ENCODE measurements at places on chromosomes 6 and 20.

DNA sequence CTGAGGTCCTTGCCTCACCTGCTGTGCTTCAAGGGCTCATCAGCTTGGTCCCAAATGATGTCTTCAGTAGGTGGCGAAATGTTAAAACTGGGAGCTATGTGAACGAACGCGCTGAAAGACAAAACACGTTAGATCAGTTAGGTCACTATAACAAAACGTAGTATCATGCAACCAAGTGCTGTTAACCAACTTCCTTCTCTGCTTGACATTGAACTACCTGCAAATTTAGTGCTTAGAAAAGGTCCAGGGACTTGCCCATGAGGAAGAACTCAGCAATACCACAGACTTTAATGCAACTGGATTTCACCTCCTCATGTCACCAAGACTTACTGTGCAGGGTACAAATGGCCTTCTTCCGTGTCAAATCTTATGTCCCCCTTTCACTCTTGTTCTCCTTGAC, 24.8 kb downstream of the BACH2 start:
- DNase-seq: no peak

DNA sequence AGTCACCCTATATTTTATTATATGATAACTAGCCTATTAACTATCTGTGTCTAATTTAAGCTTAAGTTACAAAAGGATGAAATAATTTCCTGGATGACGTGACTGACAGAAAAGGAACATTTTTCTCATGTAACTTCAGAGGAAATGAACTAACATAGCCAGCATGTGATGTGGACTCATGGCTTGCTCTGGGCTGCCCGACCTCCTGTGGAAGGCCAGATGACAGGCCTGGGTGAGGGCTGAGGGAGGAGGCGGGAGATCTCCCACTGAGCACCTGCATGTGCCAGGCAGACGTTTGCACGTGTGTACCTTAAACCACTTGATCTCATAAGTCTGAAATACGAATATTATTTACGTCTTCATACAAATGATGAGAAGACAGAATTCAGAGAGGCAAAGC, 321.1 kb downstream of the SYNE1 start:
- no peak for DNase-seq

DNA sequence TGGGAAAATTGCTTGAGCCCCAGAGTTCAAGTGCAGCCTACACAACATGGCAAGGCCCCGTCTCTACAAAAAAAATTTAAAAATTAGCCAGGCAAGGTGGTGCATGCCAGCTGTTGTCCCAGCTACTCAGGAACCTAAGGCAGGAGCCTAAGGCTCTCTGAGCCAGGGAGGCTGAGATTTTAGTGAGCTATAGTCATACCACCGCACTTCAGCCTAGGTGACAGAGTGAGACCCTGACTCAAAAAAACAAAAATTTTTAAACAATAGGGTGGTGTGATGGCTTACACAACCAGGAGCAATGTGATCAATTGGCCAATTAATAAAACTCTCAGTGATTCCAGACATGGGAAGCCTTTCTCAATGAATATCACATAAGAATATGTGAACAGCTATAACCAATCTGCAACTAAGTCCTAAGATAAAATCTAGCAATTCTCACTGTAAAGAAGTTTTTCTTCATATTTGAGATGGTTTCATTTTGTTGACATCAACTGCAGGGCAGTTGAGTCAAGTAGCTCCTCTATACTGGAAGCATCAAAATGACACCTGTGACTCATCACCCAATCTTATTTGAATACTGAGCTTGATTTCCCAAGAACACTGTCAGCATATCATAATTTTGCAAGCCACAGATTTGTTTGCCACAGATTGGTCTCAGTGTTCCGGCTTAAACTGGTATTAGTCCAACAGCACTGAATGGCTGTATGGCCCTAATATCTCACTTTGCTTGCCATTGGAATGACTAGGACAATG, 169.0 kb upstream of the GJE1 start:
- DNase-seq: no peak

DNA sequence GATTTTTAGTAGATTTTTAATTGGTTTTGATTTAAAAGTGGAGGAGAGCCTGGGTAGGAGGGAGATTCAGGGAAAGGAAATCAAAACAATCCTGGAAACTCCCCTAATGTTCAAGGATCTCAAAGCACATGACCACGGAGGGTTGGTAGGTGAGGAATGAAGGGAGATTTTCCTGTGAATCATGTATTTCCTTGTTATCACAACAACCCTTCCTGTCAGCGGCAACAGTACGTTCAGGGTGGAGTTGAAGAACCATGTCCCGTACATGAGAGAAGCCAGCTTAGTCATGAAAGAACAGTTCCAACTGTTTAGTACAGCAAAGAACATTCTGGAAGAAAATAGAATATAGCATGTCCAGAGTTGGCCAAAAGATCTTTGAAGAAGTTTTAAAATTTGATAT, 79.4 kb upstream of the SCAF8 start:
- DNase-seq: no peak

- no peak for DNase-seq
Measured at GRCh38 chr6:88565409-88565811, 398.0 kb downstream of the RNGTT start.

Measured in NCI-H1105 (cell line).